ENCODE measurements at places on chromosomes 7 and 10.

DNA sequence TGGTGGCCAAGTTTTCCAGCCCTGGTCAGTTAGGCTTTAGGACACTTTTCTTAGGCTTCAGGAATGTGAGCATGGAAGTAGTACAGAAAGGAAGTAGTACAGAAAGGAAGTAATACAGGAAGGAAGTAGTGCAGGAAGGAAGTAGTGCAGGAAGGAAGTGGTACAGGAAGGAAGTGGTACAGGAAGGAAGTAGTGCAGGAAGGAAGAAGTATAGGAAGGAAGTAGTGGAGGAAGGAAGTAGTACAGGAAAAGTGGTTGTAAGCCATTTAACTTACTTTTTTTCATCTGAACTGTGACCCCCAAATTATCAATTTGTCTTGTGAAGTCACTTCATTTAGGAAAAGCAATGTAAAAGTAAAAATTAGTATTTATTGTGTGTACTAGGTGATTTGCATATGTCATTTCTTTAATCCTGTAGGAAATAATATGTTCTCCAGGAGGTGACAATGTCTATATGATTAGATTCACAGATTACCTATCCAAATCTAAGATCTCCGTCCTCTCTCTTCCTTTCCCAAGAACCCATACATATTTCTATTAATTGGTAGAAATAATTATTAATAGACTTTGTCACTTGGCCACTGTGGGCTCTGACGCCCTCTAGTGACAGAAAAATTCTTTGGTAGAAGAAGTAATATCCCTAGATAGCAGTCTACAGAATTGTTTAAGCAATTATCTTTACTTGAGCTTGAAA lies 3.9 kb upstream of the FAS start:
- DNase-seq, result no peak

DNA sequence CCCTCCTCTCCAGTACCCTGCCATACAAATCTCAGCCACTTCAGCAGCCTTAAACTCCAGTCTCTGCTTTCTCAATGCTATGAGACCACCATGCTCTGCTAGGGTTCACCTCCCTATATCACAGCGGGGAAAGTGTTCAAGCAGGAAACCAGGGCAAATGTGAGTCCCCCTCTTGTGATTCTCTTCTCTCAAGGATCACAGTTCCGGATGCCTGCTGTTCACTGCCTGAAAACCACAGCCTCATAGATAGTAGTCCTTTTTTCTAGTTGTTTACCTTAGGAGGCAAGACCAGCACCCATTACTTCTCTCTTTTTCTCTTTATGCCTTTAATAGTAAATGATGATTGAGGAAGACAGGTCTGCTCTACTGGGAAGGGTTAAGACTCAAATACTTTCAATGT lies 100.8 kb downstream of the SGMS1 start:
- no peak for DNase-seq

- DNase-seq, result no peak
Measured at GRCh38 chr7:49855281-49855980, 82.0 kb downstream of the VWC2 start.

GRCh38 chr7:126937171-126937570 lies 315.6 kb downstream of the GRM8 start:
- peak; percentile 13 for DNase-seq

- no peak for DNase-seq
Measured at GRCh38 chr10:15393139-15393825, 22.2 kb upstream of the FAM171A1 start.

DNA sequence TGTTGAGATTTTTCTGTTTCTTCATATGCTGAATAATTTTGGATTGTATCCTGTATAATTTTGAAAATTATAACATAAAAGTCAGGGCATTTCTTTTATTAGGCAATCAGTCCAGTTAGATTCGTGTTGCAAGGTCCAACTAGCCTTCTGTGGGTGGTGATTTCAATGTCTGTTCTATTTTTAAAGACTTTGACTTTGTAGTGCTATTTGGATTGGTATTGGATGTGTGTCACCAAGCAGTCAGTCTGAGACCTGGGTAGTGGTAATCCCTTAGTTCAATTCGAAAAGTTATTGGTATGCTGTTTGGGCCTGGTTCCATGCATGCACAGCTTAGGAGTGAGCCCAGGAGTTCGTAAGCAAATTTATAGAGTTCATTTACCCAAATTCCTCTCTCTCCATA lies 82.2 kb downstream of the EPDR1 start:
- no peak for DNase-seq

DNA sequence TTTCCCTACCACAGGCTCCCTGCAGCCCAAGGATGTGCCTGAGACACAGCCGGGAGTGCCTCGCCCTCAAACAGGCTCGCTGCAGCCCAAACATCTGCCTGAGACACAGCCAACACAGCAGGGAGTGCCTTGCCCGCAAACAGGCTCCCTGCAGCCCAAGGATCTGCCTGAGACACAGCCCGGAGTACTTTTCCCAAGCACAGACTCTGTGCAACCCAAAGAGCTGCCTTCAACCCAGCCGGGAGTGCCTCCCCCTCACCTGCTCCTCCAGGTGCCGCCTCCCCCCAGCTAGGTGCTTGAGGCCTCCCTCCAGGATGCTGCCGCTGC lies 42.9 kb downstream of the ANTXRL start:
- no peak for DNase-seq

GRCh38 chr10:111122127-111122526 lies 45.3 kb downstream of the ADRA2A start:
- no peak for DNase-seq

DNA sequence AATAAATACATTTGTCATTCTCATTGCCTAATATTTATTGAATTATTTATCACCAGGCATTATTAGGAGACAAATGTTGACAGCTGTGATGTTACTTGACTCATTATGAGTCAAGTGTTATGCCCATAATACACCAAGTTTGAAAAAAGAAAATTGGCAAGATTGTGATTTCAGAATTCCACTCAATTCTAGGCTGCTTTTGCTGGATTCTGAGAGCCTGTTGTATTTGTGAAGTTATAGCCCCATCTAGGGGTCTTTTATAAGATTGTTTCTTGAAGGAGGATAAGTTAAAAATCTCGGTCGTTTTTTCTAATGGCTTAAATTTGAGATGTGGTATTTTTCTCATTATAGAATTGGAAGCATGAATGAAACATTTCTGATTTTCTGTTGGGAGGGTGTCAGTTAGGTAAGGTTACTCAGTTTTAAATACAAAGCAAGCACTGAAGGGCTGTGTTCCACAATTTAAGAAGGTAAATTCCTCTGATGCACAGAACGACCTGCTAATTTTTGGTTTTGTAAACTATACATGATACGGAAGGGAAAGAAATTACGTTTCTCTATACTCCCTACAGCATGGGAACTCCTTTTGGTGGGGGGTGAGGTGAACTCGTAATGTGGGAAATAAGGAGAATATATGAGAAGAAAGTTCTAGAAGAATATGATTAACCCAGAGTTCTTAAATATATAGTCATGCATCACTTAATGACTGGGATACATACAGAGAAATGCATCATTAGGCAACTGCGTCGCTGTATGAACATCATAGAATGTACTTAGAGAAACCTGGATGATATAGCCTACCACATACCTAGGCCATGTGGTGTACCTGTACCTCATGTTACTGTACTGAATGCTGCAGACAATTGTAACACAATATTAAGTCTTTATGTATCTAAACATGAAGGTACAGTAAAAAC lies 2.6 kb downstream of the STK31 start:
- peak; percentile 27 for DNase-seq

GRCh38 chr10:29136411-29136810 lies 152.5 kb upstream of the LYZL1 start:
- DNase-seq, result no peak

GRCh38 chr7:144063710-144064109 lies 5.9 kb upstream of the OR2A25 start:
- DNase-seq, result no peak

GRCh38 chr7:55903985-55904759 lies 16.9 kb downstream of the ZNF713 start:
- no peak for DNase-seq

- DNase-seq, result no peak
Measured at GRCh38 chr7:47354831-47355541, 226.9 kb downstream of the TNS3 start.

DNA sequence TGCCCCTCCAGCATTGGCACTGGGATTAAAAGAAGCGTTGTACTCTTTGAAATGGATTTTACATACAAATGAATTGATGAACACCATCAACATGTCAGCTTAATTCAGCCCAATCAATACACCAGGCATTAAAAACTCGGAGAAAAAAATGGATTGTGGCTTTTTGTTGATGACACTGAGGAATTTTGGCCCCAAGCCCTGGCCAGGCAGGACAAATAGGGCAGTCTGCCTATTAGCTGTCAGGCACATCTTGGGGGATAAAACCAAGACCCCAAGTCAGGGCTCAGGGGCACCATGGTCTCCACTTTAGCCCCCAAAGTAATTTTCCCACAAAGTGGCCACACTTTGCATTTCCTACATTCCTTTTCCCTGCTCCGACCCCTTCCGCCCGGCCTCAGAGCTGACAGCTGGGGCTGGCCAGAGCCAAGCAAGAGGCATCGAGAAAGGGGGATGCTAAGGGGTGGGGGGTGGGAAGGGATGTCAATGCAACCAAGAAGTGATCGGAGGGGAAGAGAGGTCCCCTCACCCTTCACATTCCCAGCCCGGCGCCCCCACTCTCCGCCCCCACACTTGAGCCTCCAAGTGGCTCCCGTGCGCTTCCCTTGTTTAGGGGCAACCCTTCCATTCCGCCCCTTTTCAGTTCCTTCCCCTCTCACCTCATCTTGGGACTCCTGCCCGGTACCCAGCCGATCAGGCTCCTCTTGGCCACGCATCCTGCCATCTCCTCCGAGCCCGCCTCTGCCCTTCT lies 711 bp downstream of the HIP1 start:
- no peak for DNase-seq

DNA sequence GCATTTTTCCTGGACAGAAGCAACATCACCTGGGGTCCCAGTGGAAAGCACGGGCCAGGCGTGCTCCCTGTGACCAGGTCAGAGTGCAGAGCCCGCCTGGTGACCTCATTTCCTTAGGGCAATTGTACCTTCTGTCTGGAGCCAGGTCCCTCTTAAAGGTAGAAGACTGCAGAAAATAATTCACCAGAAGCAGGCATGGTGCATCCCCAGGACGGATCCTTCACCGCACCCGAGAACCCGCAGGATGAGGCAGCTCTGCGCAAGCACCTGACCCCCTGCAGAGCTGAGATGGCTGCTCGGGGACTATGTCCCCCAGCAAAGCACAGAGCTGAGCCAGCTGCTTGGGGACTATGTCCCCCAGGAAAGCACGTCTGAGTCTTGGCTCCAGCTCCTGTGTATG lies 557.6 kb downstream of the PTPRN2 start:
- DNase-seq, result no peak

- no peak for DNase-seq
Measured at GRCh38 chr7:76380623-76380966, 21.8 kb upstream of the YWHAG start.

- no peak for DNase-seq
Measured at GRCh38 chr7:142886866-142887265, 1.3 kb upstream of the TRPV6 start.

- DNase-seq, result no peak
Measured at GRCh38 chr7:84195295-84196060, 889 bp upstream of the SEMA3A start.

GRCh38 chr7:47132471-47132870 lies 449.4 kb downstream of the TNS3 start:
- no peak for DNase-seq

- no peak for DNase-seq
Measured at GRCh38 chr7:151571471-151571870, 51.8 kb upstream of the RHEB start.

GRCh38 chr10:34305189-34305588 lies 509.9 kb downstream of the PARD3 start:
- no peak for DNase-seq

- DNase-seq, result peak; percentile 30
Measured at GRCh38 chr7:44769776-44770294, 21.2 kb downstream of the ZMIZ2 start.

DNA sequence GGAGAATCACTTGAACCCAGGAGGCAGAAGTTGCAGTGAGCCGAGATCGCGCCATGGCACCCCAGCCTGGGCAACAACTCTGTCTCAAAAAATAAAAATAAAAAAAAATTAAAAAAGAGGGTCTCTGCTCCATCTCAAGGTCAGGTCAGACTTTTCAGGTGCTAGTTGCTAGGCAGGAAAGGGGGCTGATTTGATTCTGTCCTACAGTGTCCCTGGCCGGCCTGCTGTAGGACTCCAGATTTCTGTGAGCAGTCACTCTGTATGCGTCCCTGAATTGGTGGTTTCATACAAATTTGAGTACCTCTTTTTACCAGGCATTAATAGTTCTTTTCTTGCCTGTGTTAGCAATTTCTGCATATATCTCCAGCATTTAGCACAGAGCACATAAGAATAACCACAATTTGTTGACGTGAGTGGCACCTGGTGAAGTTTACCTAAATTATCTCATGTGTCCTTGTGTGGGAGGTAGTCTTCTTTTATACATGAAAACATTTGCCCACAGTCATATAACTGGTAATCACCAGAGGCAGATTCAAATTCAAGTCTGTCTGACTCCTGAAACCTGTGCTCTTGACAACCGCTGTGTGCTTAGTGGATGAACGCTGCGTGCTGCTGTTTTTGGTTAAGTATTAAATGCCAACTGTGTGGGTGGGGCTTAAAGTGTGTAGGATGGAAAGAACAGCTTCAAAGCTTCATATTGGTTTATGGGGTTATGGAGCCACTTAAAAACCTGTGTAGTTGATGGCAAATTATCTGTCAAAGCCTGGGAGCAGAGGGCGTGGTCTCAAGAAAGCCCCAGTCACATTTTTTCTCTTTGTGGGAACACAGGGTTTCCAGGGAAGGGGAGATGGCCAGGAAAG lies 3.2 kb upstream of the ZNF775 start:
- no peak for DNase-seq

DNA sequence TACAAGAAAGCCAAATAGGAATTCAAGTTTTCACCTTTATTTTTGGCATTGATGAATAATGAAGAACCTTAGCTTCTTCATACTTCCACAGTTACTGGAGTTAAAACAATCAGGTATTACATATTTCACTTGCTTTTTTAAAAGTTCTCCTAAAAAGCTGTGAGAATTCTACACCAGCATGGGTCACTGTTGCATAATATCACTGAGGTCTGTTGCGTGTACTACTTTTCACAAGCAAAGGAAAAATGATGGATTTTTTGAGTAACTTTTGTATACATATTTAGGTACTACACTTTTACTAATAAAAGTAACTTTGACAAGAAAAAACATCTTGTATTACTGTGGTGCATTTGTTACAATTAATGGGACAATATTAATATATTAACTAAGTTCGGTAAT lies 15.2 kb downstream of the FAM24B start:
- no peak for DNase-seq

DNA sequence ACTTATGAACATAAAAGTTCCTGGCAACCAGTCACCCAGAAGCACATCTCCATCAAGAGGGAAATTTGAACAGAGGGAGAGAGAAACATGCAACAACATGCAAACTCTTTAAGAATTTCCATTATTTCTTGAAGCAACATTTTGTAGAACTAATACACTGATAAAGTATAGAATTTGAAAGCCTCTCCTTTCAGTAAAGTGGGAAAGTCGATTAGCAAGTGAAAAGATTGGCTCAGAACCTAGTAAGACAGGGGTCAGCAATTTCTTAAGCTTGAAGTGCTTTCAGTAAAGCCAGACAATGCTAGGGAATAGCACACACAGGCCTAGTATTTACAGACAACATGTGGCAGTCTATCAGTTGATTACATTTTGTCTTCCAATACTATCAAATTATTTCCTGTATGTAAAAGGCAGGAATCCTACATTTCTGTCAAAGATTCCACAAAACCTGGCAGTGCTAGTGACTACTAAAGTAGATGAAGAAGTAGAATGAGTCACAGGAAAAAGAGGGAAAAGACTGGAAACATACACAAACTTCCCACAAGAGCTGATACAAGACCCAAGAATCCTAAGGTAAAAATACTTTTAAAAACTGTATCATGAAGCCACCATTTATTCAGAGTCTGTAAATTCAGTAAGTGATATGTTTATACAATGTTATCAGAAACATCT lies 25.2 kb downstream of the DNAJC1 start:
- DNase-seq, result no peak

Measured in NCI-H2029 treated with DMSO at 0.1 percent for 48 hours (cell line).